Omental fat pad (tissue), 4 donors: ENCODE measurements at places on chromosomes 12 and 14.

GRCh38 chr12:981961-982360 lies 9.1 kb upstream of the ERC1 start:
- DNase-seq, result no peak

GRCh38 chr14:30854492-30854891 lies 19.9 kb upstream of the COCH start:
- DNase-seq, result no peak

- DNase-seq, result no peak
Measured at GRCh38 chr14:77498120-77498979, at the start of gene ISM2. Gene ISM2, minus strand, starts transcription at chr14:77498816. Its CDS starts 23 bp downstream, at chr14:77498793.

DNA sequence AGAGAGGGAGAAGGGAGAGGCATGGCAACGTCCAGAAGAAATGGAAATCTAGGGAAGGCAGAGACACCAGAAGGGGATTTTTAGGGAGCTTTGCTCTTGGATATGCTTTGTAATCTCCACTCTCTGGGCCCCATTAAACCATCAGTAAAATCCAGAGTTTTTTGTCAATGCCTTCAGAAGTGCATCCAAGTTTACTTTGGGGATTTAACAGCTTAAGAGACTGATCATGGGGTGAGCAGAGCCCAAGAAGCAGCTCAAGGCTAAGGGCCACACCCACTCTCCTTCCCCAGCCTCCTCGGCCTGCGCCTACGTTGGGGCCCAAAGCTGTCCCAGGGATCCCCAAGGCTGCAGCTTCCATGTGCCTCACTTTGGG lies 37.4 kb upstream of the WSCD2 start:
- DNase-seq, result no peak

- DNase-seq, result no peak
Measured at GRCh38 chr12:51823875-51824565, 24.5 kb downstream of the FIGNL2 start.

DNA sequence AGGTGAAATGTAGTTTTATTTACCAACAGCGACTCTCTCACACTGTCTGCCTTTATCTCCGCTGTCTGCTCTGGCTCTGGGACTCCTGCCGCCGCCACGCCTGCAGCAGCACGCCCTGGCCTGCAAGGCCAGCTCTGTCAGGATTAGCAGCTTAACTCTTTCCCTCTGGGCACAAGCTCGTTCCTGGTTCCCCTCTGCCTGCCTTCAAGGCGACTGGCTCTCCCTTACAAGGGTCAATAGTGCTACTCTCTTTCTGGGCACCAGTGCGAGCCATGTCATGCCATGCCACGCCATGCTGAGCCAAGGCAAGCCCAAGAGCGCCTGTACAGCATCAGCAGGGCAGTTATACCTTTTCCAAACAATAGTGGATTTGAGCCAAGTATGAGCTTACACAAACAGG lies 3.6 kb upstream of the CLEC2B start:
- DNase-seq, result no peak

DNA sequence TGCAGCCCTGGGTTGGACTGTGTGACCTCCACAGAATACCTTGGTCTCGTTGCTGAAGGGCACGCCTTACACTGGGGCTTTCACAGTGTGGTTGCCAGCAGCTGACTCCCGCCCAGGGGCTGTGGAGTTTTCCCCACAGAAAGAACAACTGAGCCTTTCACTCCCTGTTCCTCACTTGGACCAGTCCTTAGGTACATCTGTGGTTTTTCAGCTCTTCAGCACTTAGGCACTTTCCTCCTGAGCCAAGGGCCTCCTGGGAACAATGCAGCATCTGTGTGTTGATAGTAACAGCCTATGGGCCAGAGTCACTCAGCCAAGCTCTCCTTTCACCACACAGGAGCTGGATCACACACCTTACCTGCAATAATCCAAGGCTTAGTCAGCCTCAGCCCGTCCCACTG lies 25.0 kb downstream of the ERP27 start:
- DNase-seq, result no peak

DNA sequence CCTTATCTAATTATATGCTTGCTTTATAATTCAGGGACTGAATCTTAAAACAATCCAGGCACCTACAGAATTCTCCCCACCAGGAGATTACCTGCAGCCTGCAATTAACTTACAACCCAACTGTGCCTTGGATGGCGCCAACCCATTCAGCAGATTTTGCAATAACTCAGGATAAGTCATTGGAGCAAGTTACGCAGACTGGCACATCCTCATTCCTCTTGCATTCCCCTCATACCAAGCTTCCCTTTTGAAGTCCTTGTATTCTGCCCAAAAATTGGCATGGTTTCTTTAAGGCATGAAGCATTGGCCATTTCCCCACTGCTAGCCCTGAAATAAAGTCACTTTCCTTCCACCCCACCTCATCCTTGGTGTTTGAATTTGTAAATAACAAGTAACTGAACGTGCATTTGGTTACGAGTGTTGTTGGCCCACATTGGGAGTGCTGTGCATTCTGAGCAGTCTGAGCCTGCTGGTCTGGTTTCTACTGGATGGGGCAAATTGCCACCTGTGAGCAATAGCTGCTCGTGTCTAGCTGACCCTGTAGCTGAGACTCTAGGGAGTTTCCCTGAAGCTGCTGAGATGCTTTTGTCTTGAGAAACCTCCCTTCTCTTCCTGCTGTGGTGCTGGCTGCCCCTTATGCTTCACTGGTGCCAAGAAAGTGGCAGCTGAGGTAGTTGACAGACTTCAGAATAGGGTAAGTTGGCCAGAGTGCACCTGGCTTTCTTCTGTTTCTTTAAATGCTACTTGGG lies 99.2 kb upstream of the SCAF11 start:
- DNase-seq, result no peak

DNA sequence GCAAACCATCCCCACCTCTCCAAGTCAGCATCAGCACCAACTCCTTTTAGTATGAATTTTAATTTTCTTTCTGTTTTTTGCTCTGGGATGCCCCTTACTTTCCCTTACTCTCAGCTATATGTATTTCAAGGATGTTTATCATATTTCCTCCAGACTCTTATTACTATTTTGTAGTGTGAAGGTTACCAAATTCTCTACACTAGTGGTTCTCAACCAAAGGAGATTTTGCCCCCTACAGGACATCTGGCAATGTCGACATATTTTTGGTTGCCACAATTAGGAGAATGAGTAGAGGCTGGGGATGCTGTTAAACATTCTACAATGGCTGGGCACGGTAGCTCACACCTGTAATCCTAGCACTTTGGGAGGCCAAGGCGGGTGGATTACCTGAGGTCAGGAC lies 29.1 kb upstream of the SOS2 start:
- no peak for DNase-seq

DNA sequence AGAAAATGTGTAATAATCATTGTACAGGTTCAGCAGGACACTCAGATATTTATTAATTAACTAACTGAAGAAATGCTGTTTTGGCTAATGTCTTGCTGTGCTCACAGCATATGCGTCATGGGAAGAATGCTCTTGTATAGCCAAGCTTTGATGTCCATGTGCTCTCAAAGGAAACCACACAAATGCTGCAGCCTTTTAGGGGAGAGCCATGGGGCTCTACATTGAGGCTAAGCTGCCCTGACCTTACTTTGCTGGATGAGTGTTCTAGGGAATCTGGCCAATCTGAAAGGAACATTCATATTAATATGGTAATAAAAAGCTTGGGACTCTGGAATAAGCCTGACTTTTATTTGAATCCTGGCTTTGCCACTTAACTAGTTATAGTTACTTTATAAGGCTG lies 9.5 kb upstream of the CRADD start:
- DNase-seq, result no peak

DNA sequence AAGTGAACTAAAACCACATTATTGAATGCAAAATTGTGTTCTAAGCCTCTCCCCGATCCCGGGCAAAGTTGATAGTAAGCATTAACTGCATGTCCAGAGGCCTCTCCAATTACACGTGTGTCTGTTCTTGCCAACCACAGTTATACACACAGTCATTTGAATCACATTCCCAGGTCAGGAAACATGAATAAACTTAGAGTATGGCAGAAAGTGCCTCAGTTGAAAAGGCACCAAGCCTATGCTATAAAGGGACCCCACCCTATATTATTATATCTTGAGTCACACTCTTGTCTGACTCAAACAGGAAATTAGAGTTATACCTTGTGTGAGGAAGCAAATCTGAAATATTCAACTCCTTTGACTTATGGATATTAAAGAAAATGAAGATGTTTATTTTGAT lies 128.3 kb upstream of the STXBP6 start:
- DNase-seq, result no peak
